ENCODE measurements at places on chromosomes 3 and 15.

DNA sequence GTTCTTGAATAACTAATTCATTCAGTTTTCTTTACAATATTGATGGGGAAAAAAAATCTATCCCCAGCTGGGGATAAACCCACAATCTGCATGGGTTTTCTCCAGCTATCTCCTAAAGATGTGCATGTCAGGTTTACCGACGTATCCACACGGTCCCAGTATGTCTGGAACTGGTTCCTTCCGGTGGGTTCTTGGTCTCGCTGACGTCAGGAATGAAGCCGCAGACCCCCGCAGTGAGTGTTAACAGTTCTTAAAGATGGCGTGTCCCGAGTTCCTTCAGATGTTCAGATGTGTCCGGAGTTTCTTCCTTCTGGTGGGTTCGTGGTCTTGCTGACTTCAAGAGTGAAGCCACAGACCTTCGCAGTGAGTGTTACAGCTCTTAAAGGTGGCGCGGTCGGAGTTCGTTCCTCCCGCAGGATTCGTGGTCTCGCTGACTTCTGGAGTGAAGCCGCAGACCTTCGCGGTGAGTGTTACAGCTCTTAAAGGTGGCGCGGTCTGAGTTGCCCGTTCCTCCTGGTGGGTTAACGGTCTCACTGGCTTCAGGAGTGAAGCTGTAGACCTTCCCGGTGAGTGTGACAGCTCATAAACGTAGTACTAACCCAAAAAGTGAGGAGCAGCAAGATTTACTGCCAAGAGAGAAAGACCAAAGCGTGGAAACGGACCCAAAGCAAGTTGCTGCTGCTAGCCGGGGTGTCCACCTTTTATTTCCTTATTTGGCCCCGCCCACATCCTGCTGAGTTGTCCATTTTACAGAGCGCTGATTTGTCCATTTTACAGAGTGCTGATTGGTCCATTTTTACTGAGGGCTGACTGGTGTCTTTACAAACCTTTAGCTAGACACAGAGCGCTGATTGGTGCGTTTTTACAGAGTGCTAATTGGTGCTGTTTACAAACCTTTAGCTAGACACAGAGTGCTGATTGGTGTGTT, 195.1 kb upstream of the NR2F2 start:
- no peak for DNase-seq

GRCh38 chr15:59013246-59013873, 25.9 kb downstream of the RNF111 start:
- DNase-seq, result no peak

DNA sequence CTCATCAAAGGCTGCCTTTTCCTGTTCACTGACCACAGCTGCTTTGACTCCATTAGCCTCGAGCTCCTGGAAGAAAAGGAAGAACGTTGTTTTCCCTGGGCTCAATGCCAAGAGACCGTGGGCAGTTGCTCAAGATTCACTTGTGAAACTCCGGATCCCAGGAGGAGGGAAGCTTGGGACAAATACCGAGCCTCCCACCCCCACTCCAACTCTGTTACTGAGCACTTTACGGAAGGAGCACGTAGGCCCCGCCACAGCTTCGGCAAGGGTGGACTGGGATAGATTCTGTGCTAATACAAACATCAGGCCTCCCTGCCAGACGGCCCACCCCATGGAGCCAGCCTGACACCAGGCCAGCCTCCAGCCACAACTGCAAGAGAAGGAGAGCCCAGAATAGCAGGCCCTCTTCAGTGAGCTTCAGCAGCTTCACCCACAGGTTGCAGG, 10.8 kb upstream of the FANCD2 start:
- peak; percentile 83 for DNase-seq

- DNase-seq, result no peak
Measured at GRCh38 chr3:162658003-162658402, 1161.4 kb downstream of the OTOL1 start.

DNA sequence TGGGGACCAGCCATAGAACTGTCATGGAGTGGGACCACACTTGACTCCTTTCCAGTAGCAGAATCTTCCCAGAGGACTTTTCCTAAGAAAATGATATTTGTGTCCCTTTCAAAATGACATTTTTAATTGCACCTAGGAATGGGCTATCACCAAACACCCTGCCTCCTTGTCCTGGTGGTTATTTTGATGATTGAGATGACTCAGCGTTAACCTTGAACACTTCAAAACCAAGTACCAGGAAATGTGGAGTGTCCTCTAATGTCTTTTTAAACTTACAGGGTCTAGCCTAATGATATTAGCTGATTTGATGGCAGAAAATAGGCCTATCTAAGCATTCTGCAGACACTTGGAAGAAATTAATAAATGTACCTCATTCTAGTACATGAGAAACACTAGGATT, 90.7 kb downstream of the HHLA2 start:
- DNase-seq, result no peak

DNA sequence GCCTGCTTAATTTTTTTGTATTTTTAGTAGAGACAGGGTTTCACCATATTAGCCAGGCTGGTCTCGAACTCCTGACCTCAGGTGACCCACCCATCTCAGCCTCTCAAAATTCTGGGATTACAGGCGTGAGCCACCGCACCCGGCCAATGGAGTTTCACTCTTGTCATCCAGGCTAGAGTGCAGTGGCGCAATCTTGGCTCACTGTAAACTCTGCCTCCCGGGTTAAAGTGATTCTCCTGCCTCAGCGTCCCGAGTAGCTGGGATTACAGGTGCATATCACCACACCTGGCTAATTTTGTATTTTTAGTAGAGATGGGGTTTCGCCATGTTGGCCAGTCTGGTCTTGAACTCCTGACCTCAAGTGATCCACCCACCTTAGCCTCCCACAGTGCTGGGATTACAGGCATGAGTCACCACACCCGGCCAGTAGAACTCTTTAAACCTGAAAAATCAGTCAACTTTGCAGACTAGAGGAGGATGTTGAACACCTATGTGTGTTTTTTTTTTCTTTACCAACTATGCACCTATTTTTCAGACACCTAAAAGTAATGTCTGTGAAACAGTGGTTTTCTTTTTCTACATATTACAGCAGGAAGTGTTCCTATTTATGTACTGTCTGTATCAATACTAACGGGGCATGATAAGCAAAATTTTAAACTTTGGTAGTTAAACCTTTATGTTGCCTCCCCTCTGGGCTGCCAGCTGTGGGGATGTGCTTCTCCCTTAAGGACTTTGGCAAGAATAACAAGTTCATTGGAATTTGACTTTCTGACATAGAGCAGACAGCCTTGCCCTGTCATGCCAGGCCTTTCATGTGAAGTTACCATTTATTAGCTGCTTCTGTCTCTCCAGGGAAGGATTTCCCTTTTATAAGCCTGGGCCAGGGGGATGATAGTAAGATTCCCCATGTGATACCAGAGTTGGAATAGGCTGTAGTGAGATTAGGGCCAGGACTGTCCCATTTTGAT, 8.1 kb downstream of the ARIH2 start:
- no peak for DNase-seq

DNA sequence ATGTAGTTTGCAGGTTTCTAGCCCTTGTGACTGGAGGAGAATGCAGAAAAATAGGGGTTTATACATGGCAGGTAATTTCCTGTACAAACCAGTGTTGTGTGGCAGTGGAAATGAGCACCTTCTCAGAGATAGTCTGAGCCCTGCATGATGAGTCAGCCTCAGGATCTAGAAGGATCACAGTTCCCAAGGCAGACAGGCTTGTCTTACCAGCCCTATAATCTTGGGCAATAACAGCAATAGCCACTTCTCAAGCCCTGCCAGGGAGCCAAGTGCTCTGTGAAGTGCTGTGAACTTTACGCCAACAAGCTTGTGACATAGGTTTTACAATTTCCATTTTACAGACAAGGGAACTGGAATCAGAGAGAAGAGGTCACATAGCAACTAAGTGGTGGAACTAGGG, 89.4 kb downstream of the CD47 start:
- peak; percentile 79 for DNase-seq

- DNase-seq, result no peak
Measured at GRCh38 chr15:65021488-65021887, 8.0 kb downstream of the MTFMT start.

DNA sequence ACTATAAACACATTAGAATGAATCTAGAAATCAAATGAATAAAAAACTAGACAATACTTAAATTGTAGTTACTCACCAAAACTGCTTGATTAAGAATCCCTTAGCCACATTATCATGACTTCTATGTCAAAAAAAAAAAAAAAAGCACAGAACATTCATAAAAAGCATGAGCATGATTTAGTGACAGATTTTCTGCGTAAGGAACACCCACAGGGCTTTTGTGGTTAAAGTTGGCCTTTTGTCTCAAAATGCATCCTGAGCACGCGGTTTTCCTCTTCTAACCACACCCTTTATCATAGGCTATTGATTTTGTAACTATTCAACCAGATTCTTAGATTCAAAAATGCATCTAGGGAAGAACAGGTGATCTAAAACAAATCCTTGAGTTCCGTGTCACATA, 334.0 kb upstream of the NR2F2 start:
- DNase-seq, result no peak

DNA sequence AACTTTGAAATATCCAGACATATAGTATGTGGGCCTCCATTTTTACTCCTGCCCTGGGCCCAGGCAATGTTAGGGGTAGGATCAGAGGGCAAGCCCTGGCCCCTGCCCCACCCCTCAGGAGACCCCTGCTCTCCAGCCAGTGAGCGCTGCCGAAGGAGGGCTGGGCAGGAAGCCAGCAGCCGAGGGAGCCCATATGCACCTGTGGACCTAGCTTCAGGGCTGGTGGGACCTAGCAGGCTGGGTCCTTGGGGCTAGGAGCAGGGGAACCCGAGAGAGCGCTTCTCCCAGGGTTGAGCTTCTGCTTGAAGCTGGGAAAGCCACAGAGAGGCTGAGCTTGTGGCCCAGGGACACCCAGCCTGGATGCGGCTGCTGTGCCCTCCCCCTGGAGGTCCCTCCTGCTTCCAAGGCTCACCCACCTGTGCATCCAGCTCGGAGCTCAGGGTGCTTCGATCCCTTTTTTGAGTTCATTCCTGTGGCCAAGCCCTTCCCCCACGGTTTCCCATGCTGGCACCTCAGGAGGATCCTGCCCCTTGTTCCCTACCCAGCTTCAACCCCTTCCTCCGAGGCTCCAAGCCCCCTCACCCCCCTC, 21.0 kb upstream of the CYP11A1 start:
- no peak for DNase-seq

- DNase-seq, result no peak
Measured at GRCh38 chr15:72033711-72034110, 84.2 kb downstream of the MYO9A start.

DNA sequence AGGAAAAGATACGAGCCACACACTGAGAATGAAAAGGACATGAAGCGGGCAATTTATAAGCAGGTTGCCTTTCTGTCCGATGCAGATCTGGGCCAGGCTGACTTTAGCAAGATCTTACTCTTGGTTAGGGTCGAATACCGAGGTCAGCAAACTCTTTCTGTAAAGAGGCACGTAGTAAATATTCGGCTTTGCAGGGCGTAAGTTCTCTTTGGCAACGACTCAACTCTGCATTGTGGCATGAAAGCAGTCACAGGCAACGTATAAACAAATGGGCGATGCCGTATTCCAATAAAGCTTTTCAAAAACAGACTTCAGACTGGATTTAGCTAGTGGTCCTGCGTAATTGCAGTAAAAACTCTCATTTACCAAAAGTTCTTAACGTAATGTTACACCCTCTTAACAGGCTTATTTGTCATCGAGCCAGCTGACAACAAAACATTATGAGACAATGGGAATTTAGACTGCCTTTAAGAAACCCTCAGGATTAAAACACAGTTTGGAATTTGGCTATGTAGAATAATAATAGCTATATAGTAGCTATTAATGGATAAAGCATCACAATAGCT, 13.1 kb upstream of the RPL35A start:
- DNase-seq, result no peak

DNA sequence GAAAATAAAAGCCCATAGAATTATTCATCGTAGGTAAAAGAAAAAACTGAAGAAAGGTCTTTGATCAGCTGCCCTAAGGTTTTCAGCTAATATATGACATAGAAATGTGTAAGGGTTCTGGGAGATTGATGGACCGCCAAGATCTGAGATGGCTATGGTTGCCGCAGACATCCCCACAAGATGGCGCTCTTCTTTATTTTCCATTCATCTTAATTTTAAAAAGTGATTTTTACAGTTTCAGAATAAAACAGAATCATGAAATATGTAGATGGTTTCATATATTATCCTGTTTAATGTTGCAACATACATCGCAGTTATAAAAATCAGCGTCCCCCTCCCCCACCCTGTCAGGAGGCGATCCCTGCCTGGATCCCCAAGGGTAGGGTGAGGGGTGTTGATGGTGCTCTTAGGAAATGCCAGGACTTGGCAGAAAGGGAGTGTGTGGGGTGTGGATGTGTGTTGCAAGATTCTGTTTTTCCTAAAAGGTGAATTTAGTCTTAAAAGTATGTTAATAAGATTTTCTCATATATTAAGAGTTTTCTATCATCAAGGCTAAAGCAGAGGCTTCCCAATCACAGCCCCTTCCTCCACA, 68.8 kb downstream of the ANXA2 start:
- DNase-seq, result peak; percentile 32

DNA sequence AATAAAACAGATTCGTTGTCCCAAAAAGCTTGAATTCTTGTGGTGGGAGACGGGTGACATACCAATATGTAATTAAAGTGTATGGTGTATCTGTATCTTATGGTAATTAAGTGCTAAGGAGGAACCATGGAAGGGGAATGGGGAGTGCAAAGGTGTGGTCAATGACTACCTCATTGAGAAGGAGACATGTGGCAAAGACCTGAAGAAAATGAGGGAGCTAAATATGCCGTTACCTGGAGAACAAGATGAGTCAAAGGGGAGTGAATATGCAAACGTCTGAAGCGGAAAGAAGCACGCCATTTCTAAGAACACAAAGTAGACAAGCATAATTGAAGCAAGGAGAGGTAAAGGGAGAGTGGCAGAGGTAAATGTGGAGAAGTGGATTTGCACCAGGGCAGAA, 115.7 kb downstream of the SI start:
- no peak for DNase-seq

DNA sequence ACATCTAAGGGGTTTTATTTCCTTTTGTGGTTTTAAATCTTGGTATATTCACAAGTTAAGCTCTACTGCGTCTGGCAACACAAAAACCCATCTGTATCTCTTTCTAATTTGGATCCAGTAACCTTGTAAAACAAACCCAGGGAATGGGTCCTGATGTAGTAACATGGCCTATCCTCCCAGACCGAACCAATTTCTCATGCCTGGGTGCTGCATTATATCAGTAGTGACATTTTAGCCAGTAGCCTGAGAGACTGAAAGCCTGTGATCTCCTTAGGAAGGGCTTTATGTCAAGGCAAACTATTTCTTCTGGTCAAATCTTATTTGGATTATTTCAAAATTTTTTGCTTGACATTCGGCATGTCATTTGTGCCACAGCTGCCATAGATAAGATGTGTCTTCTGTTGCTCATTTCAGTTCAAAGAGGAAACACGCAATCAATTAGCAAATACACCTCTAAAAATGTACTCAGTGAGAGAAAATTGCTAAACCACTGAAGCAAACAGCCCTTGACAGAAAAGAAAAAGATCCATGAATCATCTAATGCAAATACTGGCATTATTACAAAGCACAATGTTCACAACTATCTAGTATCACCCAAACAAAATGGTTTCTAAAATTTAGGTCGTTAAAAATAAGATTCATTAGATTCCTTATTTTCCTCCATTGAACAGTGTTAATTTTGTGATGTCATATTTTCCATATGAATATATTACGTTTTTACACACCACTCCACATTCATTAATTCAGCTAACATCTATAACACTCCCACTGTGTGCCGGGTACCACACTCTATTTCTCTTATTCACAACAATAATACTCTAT, 4.0 kb downstream of the NPTN start:
- DNase-seq, result peak; percentile 20

- no peak for DNase-seq
Measured at GRCh38 chr3:64909757-64910467, 222.1 kb upstream of the ADAMTS9 start.
